ENCODE measurements at places on chromosomes 1 and 21. TPM values are rescaled to one million over a fixed set of nuclear protein-coding genes. Genes with fewer than 3 reads are reported as not detected.

GRCh38 chr1:203537806-203538464 lies 44.0 kb downstream of the OPTC start:
- no peak for DNase-seq

GRCh38 chr1:76254104-76255030 lies 179.8 kb downstream of the ST6GALNAC3 start:
- peak; percentile 58 for DNase-seq

DNA sequence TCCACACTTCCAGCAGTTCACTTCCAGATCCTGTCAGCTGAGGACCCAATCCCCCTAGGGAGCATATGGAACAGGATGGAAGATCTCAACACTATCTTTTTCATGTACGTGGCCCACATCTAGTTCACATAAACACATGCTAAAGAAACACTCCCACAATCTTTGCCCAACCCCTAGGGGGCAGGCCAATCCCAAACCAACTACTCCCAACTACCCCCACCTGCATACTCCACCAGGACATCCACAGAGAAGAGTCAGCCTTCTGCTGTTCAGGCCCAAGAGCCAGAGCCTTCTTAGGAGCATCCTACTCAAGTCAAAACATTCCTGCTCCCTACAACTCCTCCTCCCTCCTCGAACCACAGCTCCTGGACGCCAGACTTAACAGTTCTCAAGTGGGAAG lies 5.6 kb upstream of the SLC5A9 start:
- DNase-seq, result no peak

GRCh38 chr1:39617488-39618049 lies 21.9 kb downstream of the HEYL start:
- DNase-seq, result no peak

DNA sequence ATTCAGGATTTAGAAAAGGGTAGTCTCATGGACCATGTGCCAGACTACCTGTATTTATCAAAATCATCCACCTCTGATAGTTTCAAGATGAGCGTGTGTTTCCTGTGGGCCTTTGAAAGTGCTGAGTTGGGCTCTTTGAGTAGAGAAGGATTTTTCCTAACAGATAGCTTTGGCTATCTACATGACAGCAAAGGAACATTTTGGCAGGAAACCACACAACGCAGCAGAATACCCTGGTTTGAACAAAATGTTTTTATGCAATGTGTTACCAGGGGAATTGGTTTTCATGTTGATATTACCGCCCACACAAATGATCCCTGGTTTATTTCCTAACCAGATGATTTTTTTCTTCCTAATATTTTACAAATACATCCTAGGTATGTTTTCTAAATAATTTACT lies 431.4 kb downstream of the NEGR1 start:
- no peak for DNase-seq

- no peak for DNase-seq
Measured at GRCh38 chr1:66400660-66401059, 133.3 kb upstream of the SGIP1 start.

Gene SPATA46
- polyA plus RNA-seq, result 0.22 TPM

Gene DMRTA2
- 0.11 TPM for polyA plus RNA-seq

Gene MATN1
- polyA plus RNA-seq, result 1.3 TPM

Gene OR10Z1
- polyA plus RNA-seq, result 0.14 TPM

Gene TMEM269
- polyA plus RNA-seq, result 1.1 TPM

Gene KCNC4
- 7.6 TPM for polyA plus RNA-seq

Measured in muscle of arm (tissue), 14 donors.